NCI-H748 treated with DMSO at 0.1 percent for 48 hours (cell line): ENCODE measurements at places on chromosomes 5 and 9.

- no peak for DNase-seq
These were observed 107.3 kb upstream of the PRRC1 start for GRCh38 chr5:127409921-127410675.

DNA sequence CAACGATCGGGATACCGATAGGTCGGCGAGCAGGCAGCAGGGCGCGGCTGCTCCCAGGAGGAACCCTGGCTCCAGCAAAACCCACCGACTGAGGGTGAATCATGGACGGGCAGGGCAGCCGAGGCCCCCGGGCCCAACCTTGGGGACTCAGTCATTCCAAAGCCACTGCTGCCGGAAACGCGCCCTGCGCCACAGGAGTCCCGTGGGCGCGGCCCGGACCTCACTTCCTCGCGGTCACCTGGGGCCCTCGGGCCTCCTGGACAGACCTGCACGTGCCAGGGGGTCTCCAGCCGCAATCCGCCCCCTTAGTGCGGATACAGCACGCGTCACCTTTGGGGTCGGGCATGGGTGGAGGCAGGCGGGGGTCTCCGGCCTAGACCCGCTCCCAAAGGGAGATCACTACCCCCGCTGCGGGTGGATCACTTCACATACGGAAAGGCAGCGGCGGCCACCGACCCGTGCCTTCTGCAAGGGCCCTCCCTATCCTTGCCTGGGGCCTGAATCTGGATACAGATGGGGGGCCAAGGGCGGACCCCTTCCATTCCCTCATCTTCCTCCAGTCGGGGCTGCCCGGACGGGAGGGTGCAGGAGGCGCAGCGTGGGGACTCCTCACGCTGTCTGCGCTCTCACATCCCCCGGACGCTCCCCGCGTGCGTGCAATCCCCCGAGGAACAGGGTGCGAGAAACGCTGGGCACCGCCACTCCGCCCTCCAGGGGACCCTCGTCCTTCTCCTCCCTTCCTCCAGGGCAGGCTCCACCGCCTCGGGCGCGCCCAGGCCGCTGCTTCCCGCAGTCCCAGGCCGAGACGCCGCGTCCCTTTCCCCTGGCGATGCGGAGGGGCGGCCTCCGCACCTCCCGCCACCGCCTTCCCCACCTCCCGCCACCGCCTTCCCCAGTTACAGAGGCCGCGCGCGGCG is 586 bp downstream of the TXN start:
- DNase-seq = peak; percentile 43

- peak; percentile 8 for DNase-seq
These were observed 36.4 kb downstream of the GLT6D1 start for GRCh38 chr9:135602789-135603481.

- no peak for DNase-seq
These were observed 4.5 kb downstream of the PRRX2 start for GRCh38 chr9:129669946-129670345.

- no peak for DNase-seq
These were observed 24.3 kb upstream of the OTULINL start for GRCh38 chr5:14557203-14557770.

GRCh38 chr9:36765077-36765390 is 192.3 kb downstream of the MELK start:
- peak; percentile 58 for DNase-seq

DNA sequence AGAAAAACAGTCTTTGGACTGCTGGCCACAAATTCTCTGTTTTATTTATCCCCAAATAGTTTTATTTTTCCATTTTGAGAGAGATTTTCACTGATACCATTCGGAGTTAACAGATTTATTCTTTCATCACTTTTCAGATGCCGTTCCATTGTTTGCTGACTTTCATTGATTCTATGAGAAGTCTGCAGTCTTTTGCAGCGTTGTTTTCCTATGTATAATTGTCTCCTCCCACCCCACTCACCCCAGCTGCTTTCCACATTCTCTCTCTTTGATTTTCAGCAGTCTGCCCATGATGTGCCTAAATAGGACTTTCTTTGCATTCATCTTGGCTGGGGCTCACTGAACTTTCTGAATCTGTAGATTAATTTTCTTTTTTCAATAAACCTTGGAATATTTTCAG is 107.6 kb downstream of the C9orf50 start:
- no peak for DNase-seq

DNA sequence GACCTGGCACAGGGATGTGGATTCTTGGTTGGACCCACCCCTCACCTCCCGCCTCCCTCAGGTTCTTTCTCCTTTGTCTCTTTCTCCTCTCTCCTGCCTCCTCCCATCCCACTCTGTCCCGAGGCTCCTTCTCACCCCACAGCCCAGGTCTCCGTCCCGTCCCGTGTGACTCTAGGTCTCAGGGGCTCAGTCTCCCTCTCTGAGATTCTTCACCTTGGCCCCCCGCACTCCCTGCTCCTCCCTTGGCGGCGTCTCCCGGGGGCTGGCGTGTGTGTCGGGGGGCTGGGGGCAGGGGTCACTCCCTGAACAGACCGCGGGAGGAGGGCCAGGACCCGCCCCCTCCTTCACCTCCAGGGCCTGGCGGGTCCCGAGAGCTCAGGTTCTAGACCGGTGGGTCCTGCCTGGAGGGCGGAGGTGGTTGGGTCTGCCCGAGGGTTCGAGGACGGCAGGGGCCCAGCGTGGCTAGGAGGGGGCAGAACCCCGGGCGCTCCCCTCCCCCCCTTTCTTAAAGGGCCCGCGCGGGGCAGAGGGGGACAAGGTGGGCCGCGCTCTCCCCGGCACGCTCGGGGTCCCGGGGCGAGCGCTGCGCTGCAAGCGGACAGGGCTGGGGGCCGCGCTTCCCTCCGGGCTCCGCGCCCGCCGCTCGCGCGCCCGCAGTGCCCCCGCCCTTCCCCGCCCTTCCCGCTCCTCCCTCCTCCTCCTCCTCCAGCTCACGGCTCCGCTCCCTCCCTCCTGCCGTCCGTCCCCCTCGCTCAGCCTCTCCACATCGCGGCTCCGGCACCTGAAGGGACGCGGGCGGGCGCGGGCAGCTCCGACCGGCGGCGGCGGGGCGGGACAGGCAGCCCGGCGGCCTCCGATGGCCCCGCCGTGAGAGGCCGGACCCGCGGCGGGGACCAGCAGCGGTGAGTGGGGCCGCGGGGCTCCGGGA is at the start of gene PSD2:
TSS of gene PSD2 (plus strand) at position 735 of the 928 bp plus-strand sequence. CDS start 13,633 bp downstream, outside the sequence.
- DNase-seq = no peak

DNA sequence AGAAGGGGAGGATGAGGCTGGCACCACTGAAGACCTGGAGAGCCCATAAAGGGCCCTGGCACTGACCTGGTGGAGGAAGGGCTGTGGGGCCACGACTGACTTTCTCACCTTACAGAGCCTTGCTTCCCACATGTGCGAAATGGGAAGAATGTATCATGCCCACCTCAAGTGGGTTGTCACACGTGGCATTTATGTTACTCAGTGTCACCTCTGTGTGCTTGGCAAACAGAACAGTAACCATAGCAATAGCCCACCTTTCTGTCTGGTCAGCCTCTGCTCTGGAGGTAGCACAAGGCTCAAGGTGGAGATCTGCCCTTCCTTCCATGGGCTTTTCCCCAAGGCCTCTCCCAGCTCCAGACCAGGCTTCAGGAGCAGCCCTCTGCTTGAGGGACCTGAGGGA is 16.7 kb downstream of the TCF7 start:
- DNase-seq = no peak

GRCh38 chr9:121447321-121447834 is 52.3 kb downstream of the GGTA1 start:
- no peak for DNase-seq

GRCh38 chr9:133253268-133253667 is 21.7 kb downstream of the ABO start:
- DNase-seq = no peak

GRCh38 chr9:37172557-37172956 is 52.2 kb downstream of the ZCCHC7 start:
- no peak for DNase-seq

DNA sequence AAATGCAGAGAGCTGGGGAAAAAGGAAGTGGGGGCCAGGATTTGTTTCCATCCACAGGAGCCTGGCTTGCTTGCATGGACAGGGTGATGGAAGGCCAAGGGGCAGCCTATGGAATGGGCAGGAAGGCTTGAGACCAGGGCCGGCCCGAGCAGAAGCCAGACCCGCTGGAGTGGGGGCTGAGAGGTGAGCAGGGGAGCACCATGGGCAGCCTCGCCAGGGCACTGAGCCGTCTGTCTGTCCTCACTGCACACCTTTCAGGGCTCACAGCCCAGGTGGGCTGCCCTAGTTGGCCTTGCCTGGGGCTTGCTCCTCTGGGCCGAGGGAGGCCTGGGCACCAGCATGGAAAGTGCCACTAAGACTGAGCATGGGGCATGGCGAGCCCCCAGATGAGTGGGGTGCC is 58.6 kb upstream of the CNOT6 start:
- no peak for DNase-seq

DNA sequence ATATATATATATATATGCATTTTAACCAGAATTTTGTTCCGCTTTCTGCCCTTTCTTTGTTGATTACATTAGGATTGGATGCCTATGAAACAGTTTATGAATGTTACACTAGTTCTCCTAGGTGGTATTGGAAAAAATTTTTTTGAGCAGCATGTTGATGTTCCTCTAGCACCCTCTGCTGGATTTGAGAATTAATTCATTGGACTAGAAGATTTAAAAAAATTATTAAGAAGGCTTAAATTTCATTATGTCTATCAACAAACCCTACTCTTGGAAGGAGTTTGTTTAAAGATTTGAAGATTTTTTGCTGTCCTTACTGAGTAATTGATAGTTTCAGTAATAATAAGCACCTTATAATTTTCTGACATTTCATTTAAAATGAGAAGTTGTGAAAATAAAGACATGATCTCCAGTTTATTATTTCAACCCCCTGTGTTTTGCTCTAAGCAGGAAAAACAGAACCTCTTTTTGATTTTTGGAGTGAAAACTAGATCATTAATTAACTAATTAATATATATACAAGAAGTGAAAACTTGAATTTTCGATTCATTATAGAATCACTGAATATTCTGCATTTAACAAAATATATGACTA is 89.6 kb downstream of the CCDC171 start:
- DNase-seq = peak; percentile 58

GRCh38 chr5:38751103-38751502 is 94.7 kb upstream of the OSMR start:
- no peak for DNase-seq

GRCh38 chr5:126686451-126687126 is 85.8 kb downstream of the PHAX start:
- no peak for DNase-seq

GRCh38 chr5:90866333-90866732 is 307.7 kb downstream of the ADGRV1 start:
- peak; percentile 66 for DNase-seq

- DNase-seq = no peak
These were observed 37.3 kb upstream of the PRDM12 start for GRCh38 chr9:130627051-130627450.

- peak; percentile 18 for DNase-seq
These were observed 37.7 kb downstream of the LAMC3 start for GRCh38 chr9:131046581-131047202.

GRCh38 chr9:85142968-85143367 is 473.4 kb downstream of the NTRK2 start:
- peak; percentile 56 for DNase-seq

DNA sequence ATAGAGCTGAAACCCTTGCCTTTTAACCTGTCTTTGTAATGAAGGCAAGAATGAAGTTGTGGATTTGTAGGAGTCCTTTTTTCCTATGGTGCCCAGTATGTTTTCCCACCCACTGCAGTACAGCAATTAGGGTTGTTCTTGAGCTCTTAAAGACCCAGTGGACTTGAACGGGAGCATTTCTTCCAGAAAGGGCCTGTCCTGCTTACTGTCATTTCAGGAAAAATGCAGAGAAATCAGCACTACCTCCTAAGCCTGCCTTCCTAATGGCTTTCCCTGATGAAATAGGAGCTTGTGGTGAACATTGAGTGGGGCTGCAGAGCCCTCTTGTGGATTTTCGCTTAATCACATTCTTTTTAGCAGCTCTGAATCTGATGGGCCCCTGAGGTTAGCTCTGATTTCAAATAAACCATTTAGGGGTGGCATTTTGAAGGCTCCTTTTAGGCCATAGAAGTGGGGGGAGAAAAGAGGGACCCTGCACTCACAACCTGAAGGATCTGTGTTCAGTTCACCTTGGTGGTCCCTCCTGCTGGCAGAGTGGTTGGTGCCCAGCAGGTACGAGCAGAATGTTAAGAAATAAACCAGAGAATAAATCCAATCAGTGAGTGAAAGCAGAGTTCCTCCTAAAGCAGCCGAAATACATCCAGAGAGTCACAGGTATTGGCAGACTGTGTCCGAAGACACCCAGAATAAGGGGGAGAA is 188.0 kb upstream of the KLF9 start:
- DNase-seq = peak; percentile 62

DNA sequence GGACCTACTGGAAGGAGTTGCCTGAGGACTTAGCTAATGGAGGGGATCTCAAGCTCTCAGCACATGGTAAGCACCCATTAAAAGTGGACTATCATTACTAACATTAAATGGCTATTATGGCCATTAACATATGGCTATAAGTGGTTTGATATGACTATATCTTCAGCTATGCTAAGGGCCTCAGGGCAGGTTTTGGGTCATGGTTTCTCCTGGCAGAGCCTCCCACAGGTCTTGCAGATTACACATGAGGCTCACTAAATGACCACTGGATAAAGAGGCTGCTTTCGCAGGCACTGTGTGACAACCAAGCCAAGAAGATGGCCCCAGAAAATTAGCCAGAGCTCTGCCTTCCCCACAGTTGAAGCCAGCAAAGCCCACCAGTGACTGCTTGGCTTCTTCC is 15.4 kb downstream of the CCNJL start:
- no peak for DNase-seq

DNA sequence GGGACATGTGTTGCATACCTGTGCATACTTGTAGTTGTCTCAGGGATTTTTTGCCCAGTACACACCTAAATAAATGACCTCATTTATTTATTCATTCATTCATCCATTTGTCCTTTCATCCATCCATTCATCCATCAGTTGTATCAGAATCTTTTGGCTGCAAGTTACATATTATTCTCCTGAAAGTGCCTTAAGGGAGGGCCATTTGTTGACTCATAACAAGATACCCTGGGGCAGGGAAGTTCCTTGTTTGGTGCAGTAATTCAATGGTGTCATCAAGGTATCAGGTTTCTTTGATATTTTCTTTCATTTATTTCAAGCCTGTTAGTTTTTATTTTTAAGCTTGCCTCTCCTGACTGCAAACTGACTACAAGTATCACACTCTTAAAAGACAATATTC is 597.9 kb upstream of the TLE4 start:
- peak; percentile 63 for DNase-seq

- no peak for DNase-seq
These were observed 20.6 kb downstream of the WNK2 start for GRCh38 chr9:93204470-93205043.

- no peak for DNase-seq
These were observed 23.9 kb upstream of the PPP2CA start for GRCh38 chr5:134249469-134250379.

GRCh38 chr5:14025569-14026286 is 81.2 kb upstream of the DNAH5 start:
- no peak for DNase-seq
